ENCODE measurements at places on chromosomes 5 and 9.
A peak's percentile ranks its signal among the peaks of the same experiment; 100 is the strongest.

DNA sequence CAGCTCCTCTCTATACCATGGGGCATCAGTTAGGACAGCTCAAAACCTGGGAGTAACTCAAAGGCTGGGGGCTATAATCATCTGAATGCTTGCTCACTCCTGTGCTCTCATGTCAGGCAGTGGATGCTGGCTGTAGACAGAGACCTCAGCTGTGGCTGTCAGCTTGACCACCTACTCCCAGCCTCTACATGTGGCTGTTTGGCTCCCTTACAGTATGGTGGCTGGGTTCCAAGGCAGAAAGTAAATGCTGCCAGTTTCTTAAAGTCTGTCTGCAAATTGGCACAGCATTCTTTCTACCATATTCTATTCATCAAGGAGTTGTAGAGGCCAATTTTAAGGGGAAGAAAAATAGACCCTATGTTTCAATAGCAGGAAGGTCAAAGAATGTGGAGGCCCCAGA lies 66.9 kb downstream of the TMC1 start:
- DNase-seq = no peak

- DNase-seq = peak; percentile 65
These were observed 97.9 kb upstream of the MAMDC2 start for GRCh38 chr9:69945671-69946141.

DNA sequence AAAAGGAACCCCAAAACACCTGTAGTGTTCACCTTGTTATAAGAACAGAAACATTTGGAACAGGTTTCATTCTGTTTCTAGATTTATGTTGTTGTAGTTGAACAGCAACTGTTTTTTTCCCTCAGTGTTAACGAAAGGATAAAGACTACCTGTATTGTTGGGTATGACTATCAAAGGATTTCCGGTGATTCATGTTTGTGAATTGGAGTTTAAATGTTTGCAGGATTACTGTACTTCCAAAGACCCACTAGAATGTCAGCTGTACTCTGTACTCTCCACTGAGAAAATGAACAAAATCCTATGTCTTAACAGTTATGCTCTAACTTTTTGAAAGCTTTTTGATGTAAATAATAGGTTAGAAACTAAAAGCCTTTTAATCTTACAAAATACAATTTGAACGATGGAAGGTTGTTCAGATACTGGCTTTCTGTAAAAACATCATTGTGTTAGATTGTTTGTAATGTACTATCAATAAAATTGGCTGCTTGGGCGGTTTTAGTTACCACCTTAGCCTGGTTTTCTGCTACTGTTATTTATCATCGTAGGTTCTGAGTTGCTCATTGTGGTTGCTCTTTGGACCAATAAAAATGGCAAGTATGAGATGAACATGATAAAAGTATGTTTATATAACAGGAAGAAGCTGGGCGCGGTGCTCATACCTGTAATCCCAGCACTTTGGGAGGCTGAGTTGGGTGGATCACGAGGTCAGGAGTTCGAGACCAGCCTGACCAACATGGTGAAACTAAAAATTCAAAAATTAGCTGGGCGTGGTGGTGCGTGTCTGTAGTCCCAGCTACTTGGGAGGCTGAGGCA lies 44.1 kb downstream of the DCP2 start:
- DNase-seq = no peak

- DNase-seq = no peak
These were observed 107.9 kb downstream of the DCP2 start for GRCh38 chr5:113084402-113085083.

DNA sequence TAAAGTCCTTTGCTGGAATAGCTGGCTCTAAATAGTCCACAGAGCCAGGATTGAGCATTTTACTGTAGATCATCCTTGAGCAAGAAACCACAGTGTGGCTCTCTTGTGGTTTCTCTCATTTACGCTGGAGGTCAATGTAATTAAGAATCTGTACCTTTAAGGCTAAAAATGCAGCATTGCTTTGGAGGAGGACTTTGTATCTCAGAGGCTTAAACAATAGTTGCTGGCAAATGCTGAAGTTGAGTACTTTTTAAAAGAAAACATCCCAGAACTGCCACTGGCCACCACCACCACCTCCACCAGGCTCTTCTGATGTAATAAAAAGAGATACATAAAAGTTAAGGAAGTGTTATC lies 177.3 kb upstream of the ADAMTSL1 start:
- no peak for DNase-seq

DNA sequence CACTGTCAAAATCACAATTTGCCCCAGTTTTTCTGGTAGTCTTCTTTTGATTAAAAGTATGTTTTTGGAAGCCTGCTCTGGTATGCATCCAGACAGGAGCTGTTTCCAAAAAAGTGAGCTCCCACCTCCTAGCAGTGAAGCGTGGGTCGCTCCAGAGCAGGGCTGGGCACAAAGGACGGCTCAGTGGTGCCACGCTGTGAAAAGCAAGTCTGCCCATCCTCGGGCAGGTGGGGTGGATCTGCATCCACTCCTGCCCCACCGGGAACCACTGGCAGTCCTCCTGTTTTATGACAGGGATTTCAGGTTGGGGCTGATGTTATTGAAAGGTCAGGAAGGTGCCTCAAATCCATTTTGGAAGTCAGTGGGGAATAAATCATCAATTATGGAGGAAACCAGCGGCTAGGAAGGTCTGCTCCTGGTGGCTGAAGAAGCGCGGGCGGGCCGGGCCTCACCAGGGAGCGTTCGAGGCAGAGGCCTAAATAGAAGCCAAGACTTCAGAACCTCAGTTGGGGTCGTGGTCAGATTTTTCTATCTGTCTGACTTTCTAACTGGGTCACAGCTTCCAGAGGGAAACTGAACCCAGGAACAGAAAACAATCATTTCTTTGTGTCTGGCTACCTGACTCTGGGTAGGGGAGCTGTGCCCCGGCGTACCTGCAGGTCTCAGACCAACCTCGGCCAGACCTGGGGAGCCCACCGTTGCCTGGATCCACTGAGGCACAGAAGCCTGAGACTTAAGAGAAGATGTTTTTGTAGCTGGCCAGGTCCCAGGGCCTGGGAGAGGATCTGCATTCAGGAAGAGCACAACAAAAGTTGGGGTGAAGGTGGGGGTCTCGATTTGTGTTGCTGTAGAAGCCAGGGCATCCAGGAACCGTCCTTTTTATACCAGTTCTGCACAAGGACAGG lies 168.1 kb downstream of the PAX5 start:
- peak; percentile 53 for DNase-seq

DNA sequence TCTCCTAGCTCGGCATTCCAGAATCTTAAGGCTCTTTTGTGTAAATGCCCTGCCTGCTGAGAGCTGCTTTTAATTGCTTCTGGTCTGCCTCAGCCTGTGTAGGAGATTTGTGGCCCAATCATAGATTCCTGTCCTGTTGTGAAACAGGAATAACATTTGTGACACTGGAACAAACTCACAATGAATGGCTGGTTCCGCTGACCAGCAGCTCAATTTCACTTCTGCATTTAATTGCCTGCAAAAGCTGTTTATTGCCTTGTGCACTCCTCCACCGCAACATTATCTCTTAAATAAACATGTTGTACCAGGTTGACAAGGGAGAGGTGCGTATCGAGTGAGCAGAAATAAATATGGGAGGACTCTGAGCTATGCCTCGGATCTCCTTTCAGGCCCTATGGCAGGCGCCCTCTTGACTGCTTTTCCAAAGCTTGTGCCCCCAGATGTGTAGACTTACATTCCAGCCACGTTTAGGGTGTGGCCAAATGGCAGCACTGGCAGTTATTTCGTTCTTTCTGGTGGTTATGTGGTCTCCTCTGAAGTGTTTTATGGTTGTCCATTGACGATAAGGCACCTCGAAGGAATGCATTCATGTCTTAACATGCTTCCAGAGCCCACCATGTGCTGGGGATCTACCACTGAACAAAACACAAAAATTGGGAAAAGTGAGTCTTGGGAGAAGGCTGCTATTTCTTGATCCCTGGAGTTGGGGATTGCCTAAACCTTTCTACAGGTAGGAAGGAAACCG lies 58.1 kb downstream of the DMRT1 start:
- DNase-seq = no peak

DNA sequence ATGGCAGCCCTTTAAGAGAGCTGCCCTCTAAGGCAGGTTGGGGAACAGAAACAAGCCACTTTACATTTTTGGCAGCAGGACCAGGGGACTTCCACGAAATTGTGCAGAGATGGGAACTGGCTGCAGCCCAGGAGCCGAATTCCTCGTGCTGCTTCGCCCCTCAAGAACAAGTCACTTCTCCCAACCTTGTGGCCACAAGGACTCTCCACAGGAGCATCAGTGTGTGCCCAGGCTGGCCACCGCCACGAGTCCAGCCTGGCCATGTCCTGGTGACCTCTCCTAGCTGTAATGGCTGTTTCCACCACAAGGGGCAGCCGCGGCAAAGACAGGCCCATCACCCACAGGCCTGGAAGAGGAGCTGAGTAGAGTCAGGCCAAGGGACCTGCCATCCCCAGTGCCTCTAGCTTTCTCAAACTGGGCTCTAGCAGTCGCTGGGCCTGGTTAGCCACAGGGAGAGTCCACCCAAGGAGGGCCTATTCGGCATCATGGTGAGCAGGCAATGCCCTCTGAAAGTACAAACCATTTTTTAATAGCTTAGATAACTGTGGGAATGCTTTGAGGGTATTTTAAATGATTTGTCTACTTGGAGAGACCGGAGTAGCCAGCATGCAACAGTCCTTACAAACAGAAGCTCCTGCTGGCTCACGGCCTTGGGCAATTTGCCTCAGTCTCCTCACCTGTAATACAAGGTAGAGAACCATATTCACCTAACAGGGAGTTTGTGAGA lies 129.0 kb downstream of the COL23A1 start:
- DNase-seq = peak; percentile 86

DNA sequence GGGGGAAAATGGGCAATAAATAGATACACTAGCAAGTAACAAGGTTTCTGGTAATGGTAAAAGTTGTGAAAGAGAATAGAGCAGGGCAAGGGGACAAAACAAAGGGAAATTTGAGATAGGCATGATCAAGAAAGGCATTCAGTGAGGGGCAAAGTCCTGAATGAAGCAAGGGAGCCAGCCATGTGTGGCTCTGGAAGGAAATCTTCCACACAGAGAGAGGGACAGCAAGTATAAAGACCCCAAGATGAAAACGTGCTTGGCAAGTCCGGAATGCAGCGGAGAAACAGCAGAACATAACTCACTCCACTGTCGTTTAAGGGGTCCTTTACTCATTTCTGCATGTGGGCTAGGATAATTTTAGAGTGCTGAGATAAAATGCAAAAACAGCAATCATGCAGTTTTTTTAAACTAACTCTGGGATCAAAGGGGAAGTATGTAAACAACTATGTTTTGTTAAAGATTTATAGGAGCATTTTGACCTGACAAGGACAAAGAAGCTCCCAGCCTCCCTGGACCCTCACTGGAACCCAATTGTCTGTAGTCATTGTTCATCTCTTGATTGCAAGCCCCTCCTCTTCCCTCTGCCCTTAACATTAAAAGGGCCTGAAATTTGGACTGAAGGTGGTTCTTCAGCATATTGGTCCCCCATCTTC lies 22.9 kb upstream of the AOPEP start:
- no peak for DNase-seq

DNA sequence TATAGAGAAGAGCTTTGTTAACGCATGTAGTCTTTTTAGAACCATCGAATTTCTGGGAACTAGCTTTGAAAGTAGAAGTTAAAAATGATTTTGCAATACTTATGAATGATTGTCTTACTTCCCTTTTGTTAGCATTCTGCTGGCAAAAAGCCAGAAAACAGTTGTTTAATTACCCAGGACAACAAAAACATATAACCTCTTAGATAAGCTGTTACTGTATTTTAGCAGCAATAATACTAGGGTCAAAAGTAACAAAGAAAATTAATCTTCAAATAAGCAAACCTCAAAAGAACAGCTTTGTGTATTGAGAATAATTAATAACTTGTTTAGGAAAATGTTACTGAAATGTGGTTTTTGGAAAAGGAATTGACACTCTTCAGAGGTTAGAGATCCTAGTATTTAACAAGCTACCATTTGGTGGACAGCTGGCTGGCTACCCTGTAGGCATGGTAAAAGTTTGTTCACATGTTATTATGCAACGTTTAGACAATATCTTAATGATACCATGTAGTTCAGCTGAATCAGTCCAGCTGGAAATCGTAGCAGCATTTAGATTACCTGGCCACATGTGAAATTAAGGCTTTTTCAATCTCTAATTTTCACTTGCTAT lies 3.8 kb downstream of the FGF10 start:
- DNase-seq = no peak

DNA sequence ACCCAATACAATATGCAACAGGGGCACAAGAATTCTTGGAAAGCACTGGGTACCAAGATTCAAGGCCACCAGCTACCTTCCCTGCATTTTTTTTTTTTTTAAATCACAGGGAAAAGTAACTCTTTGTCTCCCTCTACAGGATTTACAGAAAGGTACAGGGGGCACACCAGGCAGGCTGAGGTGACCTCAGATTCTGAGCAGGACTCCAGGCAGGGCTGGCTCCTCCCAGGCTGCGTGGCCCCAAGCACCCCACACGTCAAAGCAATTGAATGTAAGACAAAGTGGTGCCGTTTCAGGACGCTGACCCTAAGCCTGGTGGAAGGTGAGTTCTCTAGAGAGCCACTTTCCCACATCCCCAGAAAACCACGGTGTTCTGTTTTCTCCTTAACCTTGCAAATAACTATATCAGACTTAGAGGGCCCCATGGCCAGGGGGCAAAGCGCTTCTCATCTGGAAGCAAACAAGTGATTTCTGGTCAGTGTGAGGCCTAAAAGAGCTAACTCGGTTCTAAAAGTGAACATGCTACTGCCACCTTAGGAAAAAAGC lies 222.6 kb downstream of the ROR2 start:
- no peak for DNase-seq

GRCh38 chr5:52988335-52989024 lies 672 bp upstream of the ITGA2 start:
- no peak for DNase-seq

DNA sequence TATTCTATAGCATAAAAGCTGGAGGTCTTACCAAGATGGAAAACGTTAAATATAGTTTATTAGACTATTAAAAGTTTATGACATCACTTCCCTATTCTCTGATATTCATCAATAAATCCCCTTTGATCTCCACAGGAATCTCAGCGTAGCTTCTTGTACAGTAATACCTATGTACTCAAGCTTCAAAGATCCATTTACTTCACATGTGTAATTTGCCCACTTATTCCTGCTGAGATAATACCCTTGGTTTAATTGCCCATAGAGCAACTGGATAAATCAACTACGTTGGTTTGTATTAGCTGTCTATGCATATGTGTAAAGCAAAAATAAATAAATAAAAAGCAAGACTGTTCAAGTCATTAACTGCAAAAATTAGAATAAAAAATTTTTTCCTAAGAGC lies 219.7 kb downstream of the EFNA5 start:
- DNase-seq = no peak

- DNase-seq = no peak
These were observed 11.0 kb upstream of the CCDC171 start for GRCh38 chr9:15541872-15542271.

Measured in Right ventricle myocardium inferior (tissue), 1 donor.